Cardiac septum (tissue), 1 donor: ENCODE measurements at places on chromosomes 2 and 18. TPM values are rescaled to one million over a fixed set of nuclear protein-coding genes. Genes with fewer than 3 reads are reported as not detected.

ZNF521 gene
- total RNA-seq, result 15.4 TPM

GRCh38 chr2:53508667-53509066 lies 258.9 kb upstream of the CHAC2 start:
- no peak for DNase-seq

DNA sequence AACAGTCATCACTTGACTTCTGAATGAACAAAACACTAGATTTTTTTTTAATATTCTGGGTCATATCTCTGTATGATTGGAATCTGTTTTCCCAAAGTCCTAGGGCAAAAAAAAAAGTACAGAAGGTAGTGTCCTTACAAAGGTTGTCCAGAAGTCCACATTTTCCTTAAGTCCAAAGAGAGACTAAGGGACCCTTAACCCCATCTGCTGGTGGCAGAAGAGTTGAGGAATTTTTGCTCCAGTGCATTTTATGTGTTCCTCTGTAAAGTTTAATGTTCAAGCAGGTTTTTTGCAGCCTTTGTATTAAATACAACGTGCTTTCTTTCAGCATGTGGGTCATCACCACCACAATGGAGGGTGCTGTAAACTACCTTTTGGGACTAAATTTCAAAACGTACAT lies 215.9 kb downstream of the SP3 start:
- no peak for DNase-seq

PTPRN gene
- total RNA-seq, result 0.97 TPM

DNA sequence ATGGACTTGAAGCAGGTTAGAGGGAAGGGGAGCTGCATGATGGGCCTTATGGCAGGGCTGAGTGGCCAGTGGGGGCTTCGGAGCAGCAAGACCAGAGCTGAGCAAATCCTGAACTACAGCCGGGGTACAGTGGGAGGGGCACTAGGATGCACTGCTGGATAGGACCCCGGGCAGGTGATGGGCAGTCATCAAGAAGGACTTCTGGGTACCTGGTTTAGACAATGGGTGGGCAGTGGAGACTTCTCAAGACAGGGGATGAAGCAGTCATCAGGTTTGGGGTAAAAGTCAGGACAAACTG lies 507.4 kb upstream of the MYT1L start:
- no peak for DNase-seq

HS6ST1 gene
- total RNA-seq, result 14.4 TPM

GRCh38 chr18:79485788-79486355 lies 90.1 kb downstream of the NFATC1 start:
- DNase-seq, result peak; percentile 64

ARHGAP15 gene
- 6.8 TPM for total RNA-seq

FAHD2A gene
- 28.8 TPM for total RNA-seq

GRCh38 chr2:218785103-218785502 lies 3.2 kb downstream of the CYP27A1 start:
- DNase-seq, result no peak
